ENCODE measurements at places on chromosomes 11 and 22.

DNA sequence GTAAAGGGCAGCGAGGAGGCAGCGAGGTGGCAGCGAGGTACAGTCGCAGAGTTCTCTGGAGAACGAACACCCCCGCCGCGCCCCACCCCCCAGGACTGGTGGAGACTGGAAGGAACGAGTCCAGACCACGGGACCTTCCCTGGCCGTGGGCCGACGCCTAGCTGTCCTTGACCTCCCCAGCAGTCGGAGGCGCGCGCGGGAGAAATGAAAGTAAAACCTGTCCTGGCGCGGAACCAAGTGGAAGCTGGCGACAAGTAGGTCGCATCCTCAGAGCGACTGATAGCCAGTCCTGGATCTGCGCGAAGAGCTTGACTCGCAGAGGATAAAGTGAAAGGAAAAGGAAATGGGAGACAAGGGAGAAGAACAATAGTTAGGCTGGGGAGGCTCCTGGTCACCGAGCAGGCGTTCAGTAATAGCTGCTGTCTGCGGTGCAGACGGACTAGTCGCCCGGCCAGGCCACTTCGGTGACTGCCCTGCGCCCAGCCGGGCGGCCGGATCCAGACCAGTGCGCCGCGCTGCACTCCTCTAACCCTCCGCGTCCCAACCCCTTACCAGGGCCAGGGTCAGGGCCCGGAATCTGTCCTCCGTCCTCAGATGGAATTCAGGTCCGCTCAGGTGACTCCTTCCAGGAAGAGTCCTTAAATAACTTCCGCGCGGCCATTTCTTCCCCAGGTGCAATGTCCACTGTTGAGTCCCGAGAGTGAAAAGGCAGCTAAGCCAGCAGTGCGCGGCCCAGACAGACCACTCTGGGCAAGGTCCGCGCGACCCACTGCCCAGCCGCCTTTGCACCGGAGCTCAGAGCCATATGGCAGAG, 1.9 kb upstream of the ADM start:
- DNase-seq: peak; percentile 68

GRCh38 chr11:64305691-64306562, 603 bp downstream of the ESRRA start:
- peak; percentile 54 for DNase-seq

- DNase-seq: no peak
Observed at GRCh38 chr11:6219359-6219758, 14.0 kb downstream of the C11orf42 start.

- DNase-seq: peak; percentile 6
Observed at GRCh38 chr11:2097356-2097997, 41.7 kb downstream of the IGF2 start.

DNA sequence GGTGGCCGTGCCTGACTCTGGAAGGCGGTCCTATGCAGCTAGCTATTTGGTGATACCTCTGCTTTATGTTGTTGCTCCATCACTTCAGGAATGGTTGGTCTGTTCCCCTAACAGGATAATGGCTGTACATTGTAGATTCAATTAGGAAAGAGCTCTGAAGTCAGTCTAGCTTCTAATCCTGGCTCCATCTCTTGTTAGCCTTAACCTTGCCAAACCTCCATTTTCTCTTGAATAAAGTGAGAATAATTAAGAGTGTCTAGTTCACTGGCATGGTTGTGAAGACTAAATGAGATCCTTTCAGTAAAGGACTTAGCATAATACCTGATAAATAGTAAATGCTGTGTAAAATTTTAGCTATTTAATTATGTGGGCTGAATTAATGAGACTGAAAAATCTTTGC, 262.5 kb upstream of the ARHGAP20 start:
- DNase-seq: no peak

DNA sequence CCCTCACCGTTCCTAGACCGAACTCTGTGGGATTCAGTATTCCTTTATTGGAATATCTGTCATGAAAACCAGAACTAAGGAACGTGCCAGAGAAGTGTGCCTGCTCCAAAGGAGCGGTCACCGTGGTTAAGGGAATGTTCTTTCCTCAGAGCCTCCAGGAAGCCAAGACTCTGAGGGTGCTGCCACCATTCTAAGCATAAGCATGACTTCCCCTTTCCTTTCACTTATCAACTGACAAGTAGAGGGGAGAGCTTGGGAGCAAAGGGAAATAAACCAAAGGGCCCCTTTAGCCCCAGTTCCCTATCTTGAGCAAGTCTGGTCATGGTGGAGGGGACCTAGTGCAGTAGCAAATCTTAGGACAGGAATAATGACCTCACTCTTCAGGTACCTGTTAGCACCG, 26.8 kb downstream of the CTR9 start:
- DNase-seq: no peak
